ENCODE measurements at places on chromosomes 13 and 19.

DNA sequence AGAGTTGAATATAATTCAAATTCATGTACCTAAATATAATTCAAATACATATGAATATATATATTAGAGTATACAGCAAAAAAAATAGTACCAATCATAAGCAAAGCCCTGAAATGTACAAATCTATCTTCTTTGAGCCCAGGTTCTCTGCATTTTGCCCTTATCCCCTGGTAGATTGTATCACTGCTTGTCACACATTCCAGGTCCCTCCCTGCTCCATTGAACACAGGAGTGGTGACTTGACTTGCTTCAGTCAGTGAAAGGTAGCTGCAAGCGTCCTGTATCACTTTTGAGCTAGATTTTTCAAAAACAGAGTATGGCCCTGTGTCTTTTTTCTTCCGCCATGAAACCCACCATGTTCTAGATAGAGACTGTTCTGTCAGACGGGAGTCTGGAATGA, 369.4 kb downstream of the LIG4 start:
- DNase-seq, result no peak

DNA sequence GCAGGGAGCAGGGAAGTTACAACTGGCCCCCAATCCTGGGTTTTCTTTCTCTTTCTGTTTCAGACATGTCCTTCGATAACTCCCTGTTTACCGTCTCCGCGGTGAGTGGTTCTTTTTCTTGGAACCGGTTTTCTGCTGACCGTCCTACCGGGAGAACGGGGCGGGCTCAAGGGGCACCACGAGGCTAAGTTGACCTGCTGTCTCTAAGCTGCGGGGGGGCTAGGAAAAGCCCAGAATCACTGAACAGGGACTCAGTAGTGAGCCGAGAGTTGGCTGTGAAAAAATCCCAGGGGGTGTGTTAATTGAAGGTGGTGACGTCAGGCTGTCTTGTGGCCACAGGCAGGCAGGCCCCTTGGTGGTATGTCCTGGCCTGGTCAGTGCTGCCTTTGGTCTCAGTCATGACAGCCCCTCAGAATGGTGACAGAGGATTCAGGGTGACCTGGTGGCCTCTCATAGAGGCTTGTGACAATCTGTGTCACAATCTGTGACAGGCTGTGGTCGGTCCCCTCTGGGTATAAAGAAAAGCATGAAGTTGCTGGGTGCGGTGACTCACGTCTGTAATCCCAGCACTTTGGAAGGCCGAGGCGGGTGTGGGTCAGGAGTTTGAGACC, 8.1 kb upstream of the CARM1 start:
- DNase-seq, result peak; percentile 24

- no peak for DNase-seq
Observed at GRCh38 chr19:33806434-33806881, 9.8 kb downstream of the KCTD15 start.

- no peak for DNase-seq
Observed at GRCh38 chr13:58376349-58376748, 744.8 kb downstream of the PCDH17 start.

DNA sequence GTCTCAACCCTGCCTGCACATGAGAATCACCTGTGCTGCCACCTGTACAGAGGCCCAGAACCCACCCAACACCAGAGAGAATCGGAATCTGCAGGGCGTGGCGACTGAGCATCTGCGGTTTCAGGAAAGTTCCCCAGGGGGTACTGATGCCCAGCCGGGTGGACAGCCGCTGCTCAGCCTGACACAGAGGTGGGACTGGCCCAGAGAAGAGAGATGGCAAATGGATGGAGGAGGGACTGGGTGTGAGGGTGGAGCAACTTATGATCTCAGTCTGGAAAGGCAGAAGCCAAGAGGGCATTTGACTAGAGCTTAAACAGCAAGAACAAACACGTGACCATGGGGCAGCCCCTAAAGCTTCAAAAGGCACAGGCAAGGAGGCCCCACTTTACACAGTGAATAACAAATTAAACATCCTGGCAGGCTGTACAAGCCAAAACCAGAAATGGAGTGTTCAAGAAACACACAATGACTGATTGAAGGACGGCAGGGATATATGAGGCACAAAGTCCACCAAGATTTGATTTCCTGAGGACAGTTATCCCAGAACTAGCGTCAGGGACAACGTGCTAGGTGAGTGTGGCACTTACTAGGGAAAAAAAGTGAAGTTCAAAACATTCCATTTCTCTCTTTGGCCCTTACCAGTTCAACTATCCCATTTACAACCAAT, 3.1 kb downstream of the RANBP3 start:
- peak; percentile 38 for DNase-seq

DNA sequence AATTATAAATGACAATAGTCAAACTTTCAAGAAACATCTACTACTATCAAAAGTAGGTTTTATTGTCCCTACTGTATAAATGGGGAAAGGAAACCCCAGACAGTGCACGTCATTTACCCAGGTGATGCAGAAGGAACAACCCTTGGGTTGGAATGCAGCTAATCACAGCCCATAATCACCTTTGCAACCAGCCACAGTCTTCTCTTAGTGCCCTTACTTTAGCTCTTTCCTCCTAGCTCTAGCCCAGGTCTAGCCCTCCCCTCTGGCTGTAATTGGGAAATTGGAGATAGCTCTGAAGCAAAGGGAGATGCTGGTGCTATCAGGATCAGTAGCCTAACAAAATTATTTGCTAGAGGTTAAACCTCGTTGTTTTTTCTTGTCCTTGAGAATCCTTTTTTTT, 25.5 kb upstream of the TSC22D1 start:
- no peak for DNase-seq

DNA sequence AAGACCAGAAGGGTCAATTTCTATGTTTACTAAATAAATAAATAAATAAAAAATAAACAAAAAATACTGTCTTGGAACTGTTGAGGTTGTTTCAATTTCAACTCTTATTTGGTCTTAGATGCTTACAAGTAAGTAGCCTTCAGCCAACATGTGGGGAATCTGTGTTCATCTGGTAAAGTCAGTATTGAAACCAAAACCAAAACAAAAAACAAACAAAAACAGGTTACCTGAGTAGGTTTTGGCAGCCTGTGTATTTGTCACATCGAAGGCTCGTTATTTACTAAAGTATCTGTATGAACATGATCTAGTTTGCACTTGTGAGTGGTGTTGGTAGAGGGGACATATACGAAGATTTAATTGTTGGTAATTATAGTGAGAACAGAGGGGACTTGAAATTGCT, 471.5 kb downstream of the SLITRK5 start:
- no peak for DNase-seq

GRCh38 chr19:4337906-4338440, 654 bp downstream of the STAP2 start:
- no peak for DNase-seq

GRCh38 chr19:46586294-46586693, 14.8 kb upstream of the CALM3 start:
- DNase-seq, result no peak

- DNase-seq, result no peak
Observed at GRCh38 chr13:24183741-24184182, 23.2 kb downstream of the SPATA13 start.

DNA sequence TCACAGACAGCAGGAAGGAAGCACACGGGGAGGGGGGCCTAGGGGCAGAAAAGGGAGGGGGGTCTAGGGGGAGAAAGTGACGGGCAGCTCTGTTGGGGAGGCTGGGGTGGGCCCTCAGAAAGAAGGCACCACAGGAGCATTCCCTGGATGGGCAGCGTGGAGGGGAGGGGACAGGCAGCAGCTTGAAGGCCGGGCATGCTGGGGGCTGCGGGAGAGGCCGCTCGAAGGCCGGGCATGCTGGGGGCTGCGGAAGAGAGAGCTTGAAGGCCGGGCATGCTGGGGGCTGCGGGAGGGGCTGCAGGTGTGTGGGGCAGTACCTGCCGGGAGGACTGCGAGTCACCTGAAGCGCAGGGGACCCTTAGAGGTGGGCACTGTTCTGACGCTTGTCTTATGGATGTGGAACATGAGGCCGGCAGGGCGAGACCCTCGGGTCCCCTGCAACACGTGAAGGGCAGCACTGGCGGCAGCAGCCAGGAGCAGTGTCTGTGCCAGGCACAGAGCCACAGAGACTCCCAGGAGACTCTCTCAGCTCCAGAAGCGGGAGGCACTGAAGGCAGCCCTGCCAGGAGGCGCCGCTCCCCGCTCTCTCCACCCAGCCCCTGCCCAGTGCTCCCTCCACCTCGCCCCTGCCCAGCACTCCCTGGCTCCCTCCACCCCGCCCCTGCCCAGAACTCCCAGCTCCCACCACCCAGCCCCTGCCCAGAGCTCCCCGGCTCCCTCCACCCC, 13.3 kb downstream of the ZNF787 start:
- no peak for DNase-seq

GRCh38 chr13:25169356-25169755, 2.7 kb downstream of the AMER2 start:
- no peak for DNase-seq

DNA sequence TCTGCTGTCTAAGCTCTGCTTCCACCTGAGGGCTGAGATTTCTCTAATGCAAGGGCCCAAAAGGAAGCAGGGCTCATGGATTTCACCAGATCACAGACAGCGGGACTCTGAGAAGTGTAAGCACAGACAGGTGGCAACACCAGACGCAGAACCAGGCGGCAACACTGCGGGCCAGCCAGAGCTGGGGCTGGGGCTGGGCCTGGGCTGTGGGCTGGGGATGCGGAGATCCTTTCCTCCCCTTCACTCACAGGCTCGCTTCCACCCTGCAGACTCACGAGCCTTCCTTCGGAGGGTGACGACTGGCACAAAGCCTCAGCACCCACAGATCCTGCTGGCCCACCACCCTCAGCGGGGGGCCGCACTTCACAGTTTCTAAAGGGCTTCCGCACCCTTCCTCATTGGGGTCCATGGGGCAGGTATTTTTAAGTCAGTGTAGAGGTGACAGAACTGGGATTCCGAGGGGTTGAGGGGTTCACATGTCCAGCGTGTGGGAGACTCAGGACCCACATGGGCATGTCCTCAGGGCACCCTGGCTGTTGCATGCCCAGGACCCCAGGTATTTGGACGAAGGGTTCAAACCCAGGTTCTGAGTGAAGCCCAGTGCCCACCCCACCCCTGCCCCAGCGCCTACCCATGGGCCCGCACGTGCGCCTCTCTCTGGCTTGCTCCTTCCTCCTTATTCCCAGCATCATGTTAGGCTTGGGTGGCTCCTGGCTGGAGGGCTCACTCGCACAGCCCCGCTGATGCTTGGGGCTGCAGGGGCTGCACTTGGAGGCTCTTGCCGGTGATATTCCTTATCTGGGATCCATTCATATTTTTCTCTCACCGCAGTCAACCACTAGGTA, 137.3 kb upstream of the GPR12 start:
- no peak for DNase-seq

GRCh38 chr19:51721905-51722304, 1.9 kb downstream of the HAS1 start:
- DNase-seq, result no peak

DNA sequence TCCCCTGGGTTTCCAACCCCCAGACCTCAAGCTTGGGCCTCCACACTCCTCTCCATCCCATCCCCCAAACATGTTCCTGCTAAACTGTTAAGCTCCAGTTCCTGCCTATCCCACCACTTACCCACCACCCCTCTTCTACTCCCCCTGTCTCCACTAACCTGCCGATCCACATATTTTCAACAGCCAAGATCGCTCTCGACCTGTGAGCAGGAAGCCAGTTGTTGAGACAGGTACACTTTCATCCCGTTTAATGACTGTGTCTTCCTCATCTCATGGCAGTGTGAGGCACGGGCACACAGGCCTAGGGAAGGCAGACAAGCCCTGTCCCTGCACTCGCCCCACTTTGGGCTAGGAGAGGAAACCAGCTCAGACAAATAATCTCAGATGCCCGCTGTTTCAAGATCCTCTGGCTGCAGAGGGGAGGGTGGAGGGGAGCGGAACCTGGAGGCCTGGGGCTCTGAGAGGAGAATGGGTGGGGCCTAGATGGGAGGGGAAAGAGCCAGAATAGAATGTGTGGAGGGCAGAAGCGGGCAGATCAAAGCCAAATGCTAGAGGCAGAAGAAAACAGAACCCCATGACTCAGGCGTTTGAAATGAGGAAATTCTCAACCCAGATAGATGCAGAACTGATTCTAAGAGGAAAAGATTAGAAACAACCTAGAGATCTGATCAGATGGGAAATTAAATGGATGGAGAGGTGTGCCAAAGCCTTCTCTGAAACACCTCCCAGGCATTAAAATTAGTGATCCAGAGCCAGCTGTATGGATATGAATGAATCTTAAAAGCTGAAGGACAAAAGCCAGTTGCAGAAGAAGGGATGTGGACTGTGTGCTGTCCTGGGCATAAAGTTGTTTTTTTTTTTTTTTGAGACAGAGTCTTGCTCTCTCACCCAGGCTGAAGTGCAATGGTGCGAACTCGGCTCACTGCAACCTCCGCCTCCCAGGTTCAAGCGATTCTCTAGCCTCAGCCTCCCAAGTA, 16.9 kb upstream of the CYP2S1 start:
- peak; percentile 65 for DNase-seq

- DNase-seq, result no peak
Observed at GRCh38 chr19:33047422-33047821, 17.3 kb downstream of the RHPN2 start.

DNA sequence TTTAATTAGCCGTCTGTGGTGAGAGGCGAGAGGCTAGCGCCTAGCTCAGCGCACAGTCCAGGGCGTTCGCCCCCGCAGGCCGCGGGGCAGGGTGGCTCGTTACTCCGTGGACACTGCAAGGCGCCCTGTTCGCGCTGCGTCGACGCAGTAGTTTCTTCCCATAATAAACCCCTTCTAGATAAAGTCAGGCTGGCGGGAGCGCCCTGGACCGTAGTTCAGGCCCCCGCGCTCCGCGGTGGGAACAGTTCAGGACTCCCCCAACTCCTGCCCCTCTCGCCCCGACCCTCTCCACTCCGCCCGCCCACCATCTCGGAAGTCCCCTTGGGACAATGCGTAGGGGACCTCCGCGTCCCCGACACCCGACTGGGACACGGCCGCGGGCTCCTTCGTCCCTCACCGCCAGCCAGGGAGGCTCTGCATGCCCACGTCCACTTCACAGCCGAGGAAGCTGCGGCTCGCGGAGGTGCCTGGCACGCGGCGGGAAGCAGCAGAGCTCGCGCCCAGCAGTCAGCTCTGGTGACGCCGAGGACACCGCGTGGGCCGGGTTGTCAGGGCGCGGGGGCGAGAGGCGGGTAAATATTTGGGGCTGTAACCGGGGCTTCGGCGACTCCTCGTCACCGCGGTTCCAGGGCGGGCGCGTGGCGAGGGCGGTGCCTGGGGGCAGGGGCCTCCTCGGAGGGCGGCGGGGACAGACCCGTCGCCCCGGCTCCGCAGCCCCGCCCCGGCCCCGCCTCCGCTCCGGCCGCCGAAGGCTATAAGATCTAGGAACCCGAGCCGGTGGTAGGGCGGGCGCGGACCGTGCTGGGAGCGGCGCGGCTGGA, at the start of gene RGCC:
Gene RGCC (plus strand): TSS at position 783 of the 821 bp plus-strand sequence. CDS start 158 bp downstream, outside the sequence.
- DNase-seq, result peak; percentile 97

DNA sequence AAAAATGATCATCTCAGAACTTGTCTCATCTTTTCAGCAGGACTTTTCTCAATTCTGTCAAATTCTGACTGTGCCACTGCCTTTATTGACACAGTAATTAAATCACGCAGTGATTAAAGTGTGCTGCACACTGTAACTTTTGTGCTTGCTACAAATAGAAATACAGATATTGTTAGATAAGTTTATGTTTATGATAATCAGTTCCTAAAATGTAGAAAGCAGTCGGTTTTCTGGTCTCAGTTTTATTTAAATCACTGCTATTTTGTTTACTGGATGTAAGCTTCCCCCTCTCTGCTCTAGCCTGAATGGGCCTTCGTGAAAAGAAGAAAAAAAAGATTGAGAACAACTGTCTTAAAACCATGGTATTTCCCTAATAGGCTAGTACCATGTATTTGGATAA, 258.8 kb upstream of the STARD13 start:
- DNase-seq, result no peak
